ENCODE measurements at places on chromosomes 16 and 17.

- DNase-seq = no peak
Measured at GRCh38 chr17:19948116-19948943, 29.3 kb downstream of the AKAP10 start.

DNA sequence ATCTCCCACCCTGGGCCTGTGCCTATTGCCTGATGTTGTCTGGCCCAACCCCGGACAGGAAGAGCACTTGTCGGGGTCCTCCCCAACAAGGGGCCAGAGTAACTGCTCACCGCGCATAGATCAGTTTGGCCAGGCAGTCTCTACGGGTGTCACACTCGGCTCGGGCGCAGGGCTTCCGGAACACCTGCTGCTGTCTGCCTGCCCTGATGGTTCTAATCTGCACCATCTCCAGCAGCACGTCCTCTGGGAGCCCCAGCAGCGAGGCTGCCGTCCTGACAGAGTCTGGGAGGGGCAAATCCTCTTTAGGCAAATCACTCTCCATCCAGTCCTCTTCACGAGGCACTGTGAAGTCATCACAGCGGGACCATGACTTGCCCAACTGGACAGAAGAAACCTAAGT is 24.0 kb downstream of the MYO19 start:
- DNase-seq = no peak

DNA sequence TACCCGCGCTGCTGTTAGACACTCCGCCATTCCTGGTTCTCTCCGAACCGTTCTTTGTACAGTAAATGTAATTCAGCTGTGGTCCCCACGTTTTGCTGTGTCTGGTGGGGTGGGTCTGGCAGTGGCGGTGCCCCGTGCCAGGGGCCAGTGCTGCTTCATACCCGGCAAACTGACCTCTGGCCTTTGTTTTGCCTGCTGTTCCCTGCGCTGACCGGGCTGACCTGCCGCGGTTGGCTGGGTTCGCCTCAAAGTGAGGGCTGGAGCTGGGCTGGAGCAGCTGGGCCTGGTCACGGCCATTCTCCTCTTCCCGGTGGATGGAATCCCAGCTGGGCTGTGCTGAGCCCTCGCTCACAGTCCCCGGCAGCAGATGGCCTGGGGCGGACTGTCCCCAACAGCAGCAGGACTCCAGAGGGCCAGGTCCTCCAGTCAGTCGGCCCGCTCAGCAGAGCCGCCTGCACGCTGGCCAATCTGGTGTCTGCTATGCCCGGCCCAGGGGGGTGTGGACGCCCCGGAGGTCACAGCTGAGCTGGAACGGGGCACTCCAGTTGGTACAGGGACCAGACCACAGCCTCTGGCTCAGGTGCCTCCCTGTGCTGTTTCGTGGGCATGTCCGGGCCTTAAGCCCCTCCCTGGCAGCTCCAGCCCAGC is 1.5 kb upstream of the WFIKKN1 start:
- no peak for DNase-seq

- DNase-seq = peak; percentile 72
Measured at GRCh38 chr17:79045842-79046196, 21.9 kb downstream of the C1QTNF1 start.

DNA sequence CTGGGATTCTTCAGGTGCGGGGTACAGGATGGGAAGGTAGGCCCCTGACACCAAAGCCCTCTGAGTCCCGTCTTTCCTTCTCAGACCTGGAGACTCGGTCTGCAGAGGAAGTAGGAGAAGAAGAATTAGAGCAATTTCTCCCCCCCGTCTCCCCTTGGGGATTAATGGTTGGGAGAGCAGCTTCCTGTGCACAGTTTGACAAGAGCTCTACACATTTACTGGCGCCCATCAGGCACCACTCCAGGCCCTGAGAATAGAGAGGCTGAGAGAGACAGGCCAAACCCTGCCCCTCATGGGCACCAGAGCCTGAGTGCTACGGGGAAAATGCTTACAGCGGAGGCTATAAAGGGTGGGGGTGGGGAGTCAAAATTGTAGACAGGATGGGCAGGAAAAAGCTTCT is 3.5 kb upstream of the C16orf74 start:
- no peak for DNase-seq

GRCh38 chr16:3190949-3191353 is 2.9 kb downstream of the OR1F1 start:
- peak; percentile 79 for DNase-seq

Measured in DMS53 (cell line).